T follicular helper cell (primary cell): ENCODE measurements at places on chromosomes 5 and 9.

- DNase-seq = no peak
Observed at GRCh38 chr5:96141749-96142148, 180.1 kb upstream of the ELL2 start.

DNA sequence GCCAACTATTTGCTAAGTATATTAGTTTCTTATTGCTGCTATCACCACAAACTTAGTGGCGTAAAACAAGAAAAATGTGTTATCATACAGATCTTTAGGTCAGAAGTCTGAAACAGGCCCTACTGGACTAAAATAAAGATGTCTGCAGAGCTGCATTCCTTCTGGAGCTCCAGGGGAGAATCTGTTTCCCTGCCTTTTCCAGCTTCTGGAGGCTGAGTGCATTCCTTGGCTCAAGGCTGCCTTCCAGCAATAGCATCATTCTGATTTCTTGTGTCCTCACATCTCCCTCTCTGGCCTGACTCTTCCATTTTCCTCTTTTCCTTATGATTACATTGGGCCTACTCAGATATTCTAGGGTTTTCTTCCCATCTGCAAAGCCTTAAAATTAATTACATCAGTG, 15.9 kb downstream of the MAN2A1 start:
- no peak for DNase-seq

DNA sequence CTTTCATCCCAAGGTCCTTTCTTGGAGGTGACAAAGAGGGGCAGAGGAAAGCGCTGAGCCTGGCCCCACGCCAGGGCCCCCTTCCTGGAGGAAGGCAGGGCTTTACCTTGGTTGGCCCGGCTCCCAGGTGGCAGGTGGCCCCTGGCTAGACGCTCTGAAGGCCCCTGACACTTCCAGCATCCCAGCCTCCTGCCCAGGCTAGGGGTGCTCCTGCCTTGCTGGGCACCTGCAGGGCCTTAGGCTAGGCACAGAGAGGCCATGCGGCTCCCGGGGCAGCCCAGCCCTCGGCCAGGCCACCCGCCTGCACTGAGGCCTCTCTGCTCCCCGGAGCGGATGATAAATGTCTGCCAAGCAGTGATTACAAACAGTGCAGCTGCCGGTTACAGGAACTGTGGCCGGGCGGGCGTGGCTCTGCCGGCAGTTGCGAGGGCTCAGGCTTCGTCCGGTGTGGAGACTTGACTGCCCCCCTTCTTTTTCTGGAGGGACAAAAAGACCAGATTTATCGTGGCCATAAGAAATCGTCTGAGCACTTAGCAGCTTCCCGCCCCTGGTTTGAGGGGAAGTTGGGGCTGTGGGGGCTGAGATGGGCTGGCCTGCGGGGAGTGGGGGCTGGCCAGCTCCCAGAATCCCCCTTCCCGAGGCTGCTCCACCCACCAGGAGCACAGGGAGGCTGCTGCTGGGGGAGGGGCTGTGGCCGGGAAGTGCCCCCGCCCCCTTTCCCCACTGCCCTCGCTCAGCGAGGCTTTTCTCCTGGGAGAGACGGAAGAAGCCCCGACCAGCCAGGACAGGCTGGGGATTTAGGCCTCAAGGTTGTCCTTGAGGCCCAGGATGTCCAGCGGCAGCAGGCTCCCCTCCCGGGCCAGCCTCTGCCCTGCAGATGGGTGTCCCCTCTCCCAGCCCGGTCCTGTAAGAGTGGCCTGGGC, 31.6 kb upstream of the UBAC1 start:
- DNase-seq = no peak

GRCh38 chr5:51376509-51376908, 6.7 kb upstream of the ISL1 start:
- DNase-seq = no peak

DNA sequence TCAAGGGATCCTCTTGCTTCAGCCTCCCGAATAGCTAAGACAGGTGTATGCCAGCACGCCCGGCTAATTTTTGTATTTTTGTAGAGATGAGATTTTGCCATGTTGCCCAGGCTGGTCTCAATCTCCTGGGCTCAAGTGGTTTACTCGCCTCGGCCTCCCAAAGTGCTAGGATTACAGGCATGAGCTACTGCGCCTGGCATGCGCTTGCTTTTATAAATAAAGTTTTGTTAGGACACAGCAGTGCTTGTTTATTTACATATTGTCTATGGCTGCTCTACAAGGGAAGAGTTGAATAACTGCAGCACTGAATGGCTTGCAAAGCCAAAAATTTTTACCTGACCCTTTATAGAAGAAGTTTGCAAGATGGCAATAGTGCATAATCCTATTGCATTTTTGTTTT, 27.7 kb downstream of the GPR21 start:
- DNase-seq = no peak

DNA sequence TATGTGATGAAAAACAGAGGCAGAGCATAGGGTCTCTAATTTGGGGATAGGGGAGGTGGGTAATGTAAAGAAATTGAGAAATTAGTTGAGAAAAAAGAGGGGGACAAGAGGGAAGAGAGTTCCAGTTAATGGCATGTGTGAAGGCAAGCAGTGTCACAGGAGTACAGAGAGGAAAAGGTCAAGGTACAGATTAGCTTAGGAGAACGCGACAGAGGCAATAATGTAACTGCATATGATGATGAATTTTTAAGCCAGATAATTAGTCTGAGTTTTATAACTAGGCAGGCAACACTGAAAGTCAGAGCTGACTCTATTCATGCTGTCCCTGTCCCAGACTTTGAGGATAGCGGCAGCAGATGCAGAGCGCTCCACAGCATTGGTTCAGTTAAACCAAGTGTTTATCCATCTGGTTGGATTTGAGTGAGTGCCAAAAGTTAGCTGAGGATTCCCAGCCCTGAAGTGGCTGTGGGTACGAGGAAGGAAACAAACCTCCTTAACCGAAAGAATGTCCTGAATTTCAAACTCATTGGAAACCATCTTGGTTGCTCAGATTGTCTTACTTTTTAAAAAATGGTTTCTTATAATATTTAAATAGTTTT, 315.2 kb downstream of the ARHGAP26 start:
- no peak for DNase-seq

- no peak for DNase-seq
Observed at GRCh38 chr9:91680106-91680505, 256.5 kb upstream of the NFIL3 start.

DNA sequence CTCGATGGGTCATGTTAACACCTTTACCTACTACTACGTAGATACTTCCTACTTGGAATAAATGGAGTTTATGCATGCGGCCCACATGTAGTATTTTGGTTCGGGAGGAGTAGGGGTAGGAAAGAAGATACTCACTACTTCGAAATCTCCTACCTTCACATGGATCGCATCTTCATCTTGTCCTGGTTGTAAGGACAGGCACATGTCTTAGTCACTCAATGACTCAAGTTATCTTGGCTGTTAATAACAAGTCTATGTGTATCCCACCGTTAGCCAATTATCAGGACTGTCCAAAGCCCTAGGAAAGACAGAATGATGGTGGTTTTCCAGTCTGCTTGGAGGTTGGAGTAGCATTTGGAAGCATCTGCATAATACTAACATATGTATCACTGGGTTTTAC, 24.1 kb downstream of the CMYA5 start:
- no peak for DNase-seq

DNA sequence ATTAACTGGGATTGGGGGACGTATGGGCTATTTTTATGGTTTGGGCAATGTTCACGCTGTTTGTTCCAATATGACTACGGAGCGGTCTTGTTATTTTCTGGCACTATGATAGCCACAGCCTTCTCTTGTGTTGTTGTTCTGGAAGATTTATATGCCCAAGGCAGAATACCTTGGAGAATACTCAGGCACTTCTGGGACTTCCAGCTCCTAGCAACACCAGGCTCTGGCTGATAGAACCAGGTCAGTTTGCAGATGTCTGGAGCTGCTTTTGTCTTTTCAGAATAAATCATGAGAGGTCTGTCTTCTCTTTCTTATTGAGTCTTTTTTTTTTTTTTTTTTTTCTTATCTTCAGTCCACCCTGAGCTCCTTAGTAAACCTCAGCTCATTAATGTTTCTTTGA, 262.5 kb downstream of the MED10 start:
- DNase-seq = no peak

DNA sequence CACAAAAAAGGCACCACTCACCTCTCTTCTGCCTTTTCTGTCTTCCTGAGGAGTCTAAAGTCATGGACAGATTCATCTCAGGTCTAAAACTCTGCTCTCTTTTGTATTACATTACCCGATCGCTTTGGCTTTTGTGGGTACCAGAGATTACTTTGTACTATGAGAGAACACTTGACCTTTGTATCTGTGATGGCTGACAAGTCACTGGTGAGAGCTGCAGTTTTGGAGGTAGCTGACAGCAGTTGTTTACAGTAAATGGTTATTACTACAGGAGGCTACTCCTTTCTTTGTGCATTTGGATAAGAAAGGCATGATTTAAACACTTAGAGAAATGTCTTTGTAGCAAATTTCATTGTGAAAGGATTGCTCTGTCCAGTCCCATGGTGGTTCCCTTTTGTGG, 307.3 kb downstream of the FBXL17 start:
- no peak for DNase-seq

- DNase-seq = no peak
Observed at GRCh38 chr9:2726650-2727340, 9.5 kb downstream of the KCNV2 start.

DNA sequence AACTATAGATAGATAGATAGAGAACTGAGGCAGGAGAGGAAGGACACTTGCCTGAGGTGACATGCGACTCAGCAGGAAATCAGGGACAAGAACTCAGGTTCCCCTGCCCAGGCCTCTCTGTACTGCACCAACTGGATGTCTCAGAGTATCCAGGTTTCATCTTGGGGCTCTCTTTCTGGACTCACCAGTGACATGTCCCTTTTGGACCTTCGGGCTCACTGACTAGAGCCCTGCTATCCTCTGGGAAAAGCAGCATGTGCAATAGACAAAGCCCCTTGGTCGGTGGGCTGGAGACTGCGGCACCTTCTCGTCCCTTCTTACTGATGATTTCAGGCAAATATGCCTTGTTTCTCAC, 104.5 kb downstream of the RGS3 start:
- DNase-seq = no peak

DNA sequence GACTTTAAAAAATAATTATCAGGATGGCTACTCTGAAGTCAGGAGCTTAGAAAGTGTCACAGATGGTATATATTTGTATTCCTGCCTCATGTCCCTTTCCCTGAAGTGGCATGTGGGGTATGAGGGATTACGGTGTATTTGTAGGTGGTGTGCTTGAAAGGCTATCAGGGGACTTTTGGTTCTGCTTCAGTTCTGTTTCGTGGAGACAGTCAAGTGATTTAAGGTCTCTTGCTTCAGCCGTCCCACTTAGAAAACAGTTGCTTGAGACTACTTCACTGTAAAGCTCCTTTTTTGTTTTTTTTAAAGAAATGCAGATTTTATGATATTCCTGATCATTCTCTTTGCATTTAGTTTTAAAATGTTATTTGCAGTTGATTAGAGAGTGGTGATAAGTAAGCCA, 18.3 kb downstream of the PARP8 start:
- DNase-seq = no peak

GRCh38 chr9:89471390-89471789, 26.5 kb downstream of the SEMA4D start:
- no peak for DNase-seq

- no peak for DNase-seq
Observed at GRCh38 chr5:95627971-95628810, 8.3 kb downstream of the GPR150 start.

GRCh38 chr9:4792572-4793458, at the start of gene RCL1:
RCL1 (plus strand) TSS chr9:4792944; CDS start chr9:4793092, 148 bp downstream.
- peak; percentile 94 for DNase-seq

DNA sequence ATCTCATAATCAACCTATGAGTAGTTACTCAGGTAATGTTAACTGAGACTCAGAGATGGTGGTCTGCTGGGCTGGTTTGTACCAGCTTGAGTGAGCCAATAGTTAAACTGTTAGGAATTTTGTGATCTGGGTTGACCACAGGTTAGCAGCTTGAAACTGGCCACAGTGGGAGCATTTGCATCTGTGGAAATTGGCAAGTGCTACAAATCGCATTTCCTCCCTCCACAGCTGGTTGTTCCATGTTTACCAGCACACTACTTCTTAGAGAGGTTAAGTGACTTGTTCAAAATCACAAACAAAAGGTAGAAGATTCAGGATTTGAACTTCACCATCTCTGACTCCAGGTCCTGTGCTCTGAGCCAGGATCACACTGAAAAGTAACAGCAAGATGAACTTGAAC, 446.9 kb upstream of the CLINT1 start:
- no peak for DNase-seq

DNA sequence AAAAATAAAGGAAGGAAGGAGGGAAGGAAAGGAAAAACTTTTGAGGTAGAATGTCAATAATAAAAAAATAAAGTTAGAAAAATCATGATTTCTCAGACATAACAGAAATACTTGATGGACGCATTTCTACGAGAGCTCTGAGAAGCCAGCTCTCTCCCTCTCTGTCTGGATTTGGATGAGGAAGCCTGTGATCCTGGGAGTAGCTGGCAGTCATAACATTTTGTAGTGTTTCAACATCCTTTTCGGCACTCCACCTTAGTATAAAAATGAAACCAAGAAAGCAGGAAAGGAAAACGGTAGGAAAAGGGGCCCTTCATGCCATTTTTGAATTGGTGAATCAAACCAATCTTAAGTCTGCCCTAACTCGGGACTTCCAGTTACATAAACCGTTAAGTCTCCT, 321.3 kb downstream of the EPB41L4A start:
- DNase-seq = no peak

DNA sequence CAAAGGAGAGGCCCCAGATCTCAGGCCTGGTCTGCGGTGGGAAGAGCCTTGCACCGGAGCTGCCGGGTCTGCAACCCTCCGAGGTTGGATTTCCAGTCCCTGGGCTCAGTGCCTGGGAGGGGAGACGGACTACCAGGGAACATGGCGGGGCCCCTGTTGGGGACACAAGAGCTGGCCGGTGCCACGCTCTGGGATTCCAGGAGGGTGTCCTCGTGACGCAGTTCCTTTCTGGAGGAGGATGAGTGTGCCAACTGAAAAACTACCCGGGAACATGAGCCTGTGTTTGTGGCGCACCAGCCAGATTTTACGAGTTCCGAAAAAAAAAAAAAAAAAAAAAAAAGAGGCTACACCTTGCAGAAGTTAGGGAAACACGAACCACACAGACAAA, 9.0 kb downstream of the NRARP start:
- DNase-seq = no peak

DNA sequence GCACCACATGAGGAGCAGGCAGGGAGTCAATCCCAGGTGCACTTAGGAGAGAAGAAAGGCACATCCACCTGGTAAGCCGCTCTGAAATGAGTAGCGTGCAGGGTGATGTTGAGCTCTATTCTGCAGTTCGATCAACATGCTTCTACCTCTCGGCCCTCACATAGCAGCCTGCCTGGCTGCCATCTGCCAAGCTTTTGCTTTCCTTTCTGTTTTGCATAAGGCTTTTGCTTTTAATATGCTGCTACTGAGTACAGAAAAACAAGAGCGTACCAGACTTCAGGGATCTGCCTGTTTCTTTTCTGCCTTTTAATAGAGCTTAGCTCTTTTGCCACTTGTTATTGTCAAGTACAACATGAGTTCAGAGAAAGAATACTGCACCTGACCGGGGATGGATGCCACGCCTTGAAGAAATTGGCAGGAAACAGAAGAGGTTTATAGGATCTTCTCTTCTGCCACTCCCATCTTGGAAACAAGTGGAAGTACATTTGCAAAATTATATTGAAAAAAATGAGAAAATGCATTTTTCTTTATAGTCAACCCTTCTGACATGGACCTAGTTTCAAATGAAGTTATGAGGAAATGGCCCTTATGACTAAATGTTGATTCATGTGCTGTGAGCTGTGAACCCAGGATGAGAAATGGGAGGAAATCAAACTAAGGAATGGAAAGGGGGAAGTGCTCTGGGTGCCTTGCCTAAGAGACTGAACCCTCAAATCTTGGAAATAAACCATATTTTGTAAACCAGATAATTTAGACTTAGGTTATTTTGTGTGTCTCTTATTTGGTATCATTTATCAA, 4.0 kb upstream of the FCHO2 start:
- DNase-seq = no peak

- no peak for DNase-seq
Observed at GRCh38 chr5:36442352-36442751, 140.7 kb upstream of the RANBP3L start.
